Sigmoid colon (tissue), 7 donors: ENCODE measurements at places on chromosomes 1 and 21. TPM values are rescaled to one million over a fixed set of nuclear protein-coding genes. Genes with fewer than 3 reads are reported as not detected.

CSF1 gene
- 41.0 TPM for total RNA-seq

IL20 gene
- not detected for total RNA-seq

PRAMEF25 gene
- total RNA-seq: not detected

CFAP45 gene
- not detected for total RNA-seq

CD53 gene
- total RNA-seq: 25.4 TPM

IER5 gene
- 9.3 TPM for total RNA-seq
